ENCODE measurements at places on chromosomes 7 and 10.
A peak's percentile ranks its signal among the peaks of the same experiment; 100 is the strongest.

- no peak for DNase-seq
These were observed 79.2 kb downstream of the RBM20 start for GRCh38 chr10:110723224-110723891.

GRCh38 chr7:28180364-28181147, at the start of gene JAZF1:
TSS of gene JAZF1 (minus strand) at chr7:28180795.
- no peak for DNase-seq

DNA sequence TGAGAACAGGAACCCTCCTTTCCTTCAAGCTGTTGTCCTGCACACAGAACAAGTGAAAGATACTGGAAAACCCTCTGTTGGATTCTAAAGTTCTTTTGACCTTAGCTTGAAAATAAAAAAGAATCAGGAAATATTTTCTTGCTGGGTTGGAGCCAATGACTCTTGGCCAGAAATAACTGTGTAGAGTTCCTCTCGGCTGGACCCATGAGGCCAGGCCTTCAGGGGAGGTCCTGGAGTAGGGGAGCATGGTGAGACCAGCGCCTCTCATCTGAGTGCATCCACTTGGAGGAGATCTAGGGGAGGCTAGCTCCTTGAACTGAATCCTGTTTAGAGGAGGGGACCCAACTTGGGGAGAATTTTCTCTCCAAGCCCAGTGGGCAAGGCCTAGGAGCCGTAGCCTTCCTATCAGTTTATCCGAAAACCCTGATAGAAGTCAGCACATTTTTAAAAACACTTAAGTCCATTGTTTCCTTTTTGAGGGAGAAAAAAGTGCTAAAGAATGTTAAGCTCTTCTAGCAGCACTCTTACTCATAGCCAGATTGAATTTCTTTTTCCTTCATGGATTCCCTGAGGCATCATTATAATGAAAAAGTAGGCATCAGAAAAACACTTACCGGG, 635.7 kb upstream of the ANKRD30A start:
- DNase-seq, result peak; percentile 51

DNA sequence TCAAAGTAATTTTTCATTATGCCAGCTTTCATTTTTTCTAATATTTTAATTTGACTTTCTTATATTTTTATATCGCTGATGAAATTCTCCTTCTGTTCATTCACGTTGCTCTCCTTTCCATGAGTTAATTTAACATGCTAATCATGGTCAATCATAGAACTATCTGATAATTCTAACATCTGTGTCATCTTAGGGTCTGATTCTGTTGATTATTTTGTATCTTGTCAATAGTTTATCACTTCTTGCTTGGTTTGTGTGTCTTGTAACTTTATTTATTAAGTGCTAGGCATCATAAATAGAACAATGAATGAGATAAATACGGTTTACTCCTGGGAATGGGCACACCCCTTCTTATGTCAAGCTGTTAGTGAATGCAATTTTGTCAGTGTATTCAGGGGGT, 11.0 kb downstream of the TCERG1L start:
- no peak for DNase-seq

- DNase-seq, result no peak
These were observed 9.2 kb upstream of the ATXN7L1 start for GRCh38 chr7:105885387-105886111.

DNA sequence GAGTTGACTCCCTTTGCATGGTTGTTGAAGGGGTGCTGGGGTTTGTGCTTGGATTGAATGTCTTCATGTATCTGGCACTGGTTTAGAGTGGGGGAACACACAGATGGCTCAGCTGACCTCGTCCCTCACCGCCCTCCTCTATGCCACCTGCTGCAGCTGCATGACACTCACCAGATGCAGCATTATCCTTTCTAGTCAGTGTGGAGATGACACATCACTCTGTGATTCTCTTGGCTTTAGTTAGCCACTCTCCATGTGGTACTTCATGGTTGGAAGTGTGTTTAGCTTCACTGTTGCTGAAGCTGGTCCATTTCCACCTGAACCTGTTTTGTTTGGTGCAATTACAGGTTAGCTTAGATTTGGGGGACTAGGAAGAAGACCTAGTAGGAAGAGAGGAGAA, 56.3 kb upstream of the BMPER start:
- DNase-seq, result no peak

DNA sequence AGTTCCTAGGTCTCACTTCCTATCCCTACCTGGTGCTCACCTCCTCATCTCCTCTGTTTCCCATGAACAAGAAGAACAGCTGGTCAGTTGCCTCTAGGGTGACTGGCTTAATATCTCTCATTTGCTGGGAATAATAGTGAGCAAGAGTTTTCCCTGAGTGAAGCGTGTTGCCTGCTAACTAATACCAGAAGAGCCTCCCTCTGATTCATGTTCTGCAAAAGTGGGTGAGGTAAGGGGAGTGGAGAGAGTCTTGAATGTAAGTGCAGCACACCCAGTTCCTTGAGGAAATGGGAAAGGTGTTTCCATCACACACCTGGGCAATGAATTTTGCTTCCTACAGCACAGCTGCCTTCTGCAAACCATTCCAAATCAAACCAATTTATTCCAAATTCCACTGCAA, 29.6 kb downstream of the FZD1 start:
- DNase-seq, result no peak

DNA sequence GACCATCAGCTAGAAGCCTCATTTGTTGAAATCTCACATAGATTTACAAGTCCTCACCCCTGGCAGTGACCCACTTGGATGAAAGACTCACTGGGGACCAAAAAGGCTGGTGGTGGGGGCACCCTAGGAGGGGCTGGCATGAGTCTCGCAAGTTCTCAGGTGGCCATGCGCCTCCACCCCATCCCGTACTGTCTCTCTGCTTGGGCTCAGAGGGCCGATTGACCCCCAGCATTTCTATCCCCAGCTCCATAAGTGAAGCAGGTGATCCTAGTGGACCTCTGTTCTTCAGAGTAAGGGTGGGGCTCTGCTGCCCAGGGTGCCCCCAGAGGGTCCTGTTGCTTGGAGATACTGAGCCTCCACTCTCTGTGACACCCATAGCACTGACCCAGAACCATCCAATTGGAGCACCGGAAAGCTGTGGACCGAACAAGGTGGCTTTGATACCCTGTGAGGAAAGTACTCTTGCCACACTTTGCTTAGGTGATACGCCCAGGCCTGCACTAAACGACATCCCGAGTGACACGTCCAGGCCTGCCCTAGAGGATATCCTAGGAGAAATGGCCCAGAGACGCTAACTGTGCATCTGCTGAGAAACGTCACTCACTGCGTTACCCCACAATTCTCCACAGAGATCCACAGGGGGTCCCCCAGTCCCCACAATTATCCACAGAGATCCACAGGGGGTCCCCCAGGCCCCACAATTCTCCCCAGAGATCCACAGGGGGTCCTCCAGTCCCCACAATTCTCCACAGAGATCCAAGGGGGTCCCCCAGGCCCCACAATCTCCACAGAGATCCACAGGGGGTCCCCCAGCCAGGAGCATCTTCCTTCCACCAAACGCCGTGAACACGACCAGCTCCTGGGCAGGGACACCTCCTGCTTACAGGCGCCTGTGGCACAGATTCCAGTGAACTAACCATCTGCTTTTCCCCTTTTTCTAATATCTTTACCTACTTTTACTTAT, 262.9 kb downstream of the PTPRN2 start:
- no peak for DNase-seq

DNA sequence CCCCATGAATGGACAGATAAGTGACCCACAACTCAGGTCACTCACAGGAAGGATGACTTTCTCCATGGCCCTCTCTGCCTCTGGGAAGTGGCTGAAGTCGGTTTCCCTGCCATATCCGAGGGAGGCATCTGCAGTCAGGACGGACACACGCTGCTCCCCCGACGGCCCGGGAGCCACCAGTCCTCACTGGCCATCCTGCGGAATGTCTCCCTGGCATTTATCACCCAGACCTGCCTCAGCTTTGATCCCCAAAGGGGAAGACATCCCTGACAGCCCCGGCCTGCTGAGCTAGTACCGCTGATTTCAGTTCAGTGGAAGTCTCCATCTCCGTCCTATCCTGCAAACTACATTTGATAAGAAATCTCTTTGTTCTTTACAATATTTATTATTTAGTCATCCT, 339.5 kb upstream of the MKI67 start:
- no peak for DNase-seq

- peak; percentile 67 for DNase-seq
These were observed 67.5 kb downstream of the ATXN7L1 start for GRCh38 chr7:105808703-105809590.

DNA sequence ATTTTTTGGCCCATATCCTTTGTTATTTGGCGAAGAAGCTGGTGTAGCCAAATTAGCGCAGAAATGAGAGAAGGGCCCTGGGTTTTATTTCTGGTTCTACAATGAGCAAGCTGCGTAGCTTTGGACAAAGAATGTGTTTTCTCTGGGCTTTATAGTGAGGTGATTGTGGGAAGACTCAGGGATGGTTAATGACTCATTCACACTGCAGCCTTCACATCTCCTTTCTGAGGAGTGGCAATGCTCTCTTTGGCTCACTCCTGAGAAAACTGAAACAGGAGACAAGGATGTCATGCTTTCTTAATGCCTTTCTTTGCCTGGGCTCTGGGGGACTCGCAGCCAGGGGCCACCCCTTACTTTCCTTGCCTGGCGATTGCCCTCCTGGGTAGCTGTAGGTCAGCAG, 271.0 kb upstream of the PODXL start:
- DNase-seq, result no peak

- no peak for DNase-seq
These were observed 100.2 kb downstream of the SVIL start for GRCh38 chr10:29534590-29534989.

- DNase-seq, result peak; percentile 64
These were observed 296.1 kb upstream of the SEMA3A start for GRCh38 chr7:84490661-84491060.

GRCh38 chr10:111646021-111646420, 537.5 kb downstream of the GPAM start:
- DNase-seq, result no peak
